ENCODE measurements at places on chromosomes 1 and 21. TPM values are rescaled to one million over a fixed set of nuclear protein-coding genes. Genes with fewer than 3 reads are reported as not detected.
A peak's percentile ranks its signal among the peaks of the same experiment; 100 is the strongest.

PLCH2 gene
- total RNA-seq, result 0.59 TPM

SELENON gene
- 146 TPM for total RNA-seq

DNA sequence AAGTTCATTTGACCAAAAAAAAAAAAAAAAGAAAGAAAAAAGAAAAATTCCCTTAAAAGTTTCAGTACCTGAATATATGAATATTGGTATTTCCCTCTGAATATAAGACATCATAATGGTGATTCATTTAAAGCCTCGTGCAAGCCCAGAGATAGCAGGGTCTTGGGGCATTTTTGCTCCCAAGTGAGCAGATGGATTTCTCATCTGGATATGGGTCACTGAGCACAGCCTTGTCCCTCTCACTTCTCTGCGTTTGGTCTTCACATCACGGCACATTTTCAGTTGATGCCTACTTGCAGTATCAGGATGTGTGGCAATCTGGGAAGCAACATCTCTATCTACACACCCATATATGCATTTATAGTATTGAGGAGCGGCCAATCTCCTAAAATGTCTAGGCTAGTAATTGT, 12.7 kb downstream of the CD58 start:
- H3K36me3 ChIP-seq, result peaks cover 9% of the 10 kb centered on the region
- H3K27me3 ChIP-seq, result no peaks in the 10 kb centered on the region
- no peak for DNase-seq
- no peak overlapping the region for H3K4me3 ChIP-seq
- no peaks in the 10 kb centered on the region for H3K4me1 ChIP-seq

LEMD1 gene
- total RNA-seq, result 10.2 TPM

DNA sequence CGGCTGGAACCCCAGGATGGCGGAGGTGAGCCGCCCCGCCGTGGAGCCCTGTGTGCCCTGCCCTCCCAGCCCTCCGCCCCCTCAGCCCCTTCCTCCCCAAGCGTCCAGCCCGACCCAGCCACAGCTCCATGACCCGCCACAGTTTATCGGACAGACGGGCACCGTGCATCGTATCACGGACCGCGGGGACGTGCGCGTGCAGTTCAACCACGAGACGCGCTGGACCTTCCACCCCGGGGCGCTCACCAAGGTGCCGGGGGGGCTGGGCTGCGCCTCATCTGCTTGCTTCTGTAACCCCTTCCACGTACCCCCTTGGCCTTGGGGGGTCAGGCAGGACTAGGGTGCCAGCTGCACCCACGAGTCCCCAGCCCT, 6.6 kb upstream of the MMP23B start:
- DNase-seq, result no peak
- no peaks in the 10 kb centered on the region for H3K4me1 ChIP-seq

AGBL4 gene
- total RNA-seq, result 0.68 TPM

TMEM61 gene
- not detected for total RNA-seq

DNA sequence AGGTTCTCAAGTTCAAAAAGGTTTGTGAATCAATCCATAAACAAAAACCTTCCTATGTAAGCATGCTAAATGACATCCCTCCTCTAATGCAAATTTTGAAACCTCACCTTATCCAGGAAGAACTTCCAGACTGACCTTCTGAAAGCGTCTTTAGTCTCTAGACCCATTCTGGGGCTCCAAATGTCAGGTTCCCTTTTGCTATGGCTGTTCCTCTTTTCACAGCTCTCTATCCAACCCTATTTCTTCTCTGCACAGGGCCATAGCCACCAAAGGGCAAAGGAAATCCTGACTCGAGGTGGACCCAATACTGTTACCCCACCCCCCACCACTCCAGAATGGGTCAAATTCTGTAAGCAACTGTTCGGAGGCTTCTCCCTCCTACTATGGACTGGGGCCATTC, 3.4 kb downstream of the ATP1A4 start:
- no peaks in the 10 kb centered on the region for H3K4me1 ChIP-seq
- DNase-seq, result no peak
- no peaks in the 10 kb centered on the region for H3K36me3 ChIP-seq
- H3K27ac ChIP-seq, result no peak overlapping the region
- H3K4me3 ChIP-seq, result no peak overlapping the region
- no peaks in the 10 kb centered on the region for H3K27me3 ChIP-seq

DNA sequence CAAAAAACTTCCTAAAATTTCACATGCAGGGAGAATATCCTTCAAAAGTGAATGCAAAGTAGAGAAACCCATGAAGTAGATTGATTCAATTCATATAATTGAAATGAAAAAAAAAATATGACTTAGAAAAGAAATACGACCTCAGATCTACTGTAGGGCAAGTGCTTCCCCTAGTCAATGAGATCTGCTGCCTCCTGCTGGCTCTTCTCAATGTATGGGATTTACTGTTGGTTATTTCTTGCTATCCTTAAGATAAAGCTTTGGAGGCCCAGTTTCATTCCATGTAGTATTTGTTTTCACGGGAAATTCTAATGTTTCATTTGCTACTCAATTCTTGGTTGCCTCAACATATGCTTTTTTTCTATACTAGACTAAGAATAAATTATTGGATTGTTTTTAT, 46.2 kb downstream of the ZNF648 start:
- no peaks in the 10 kb centered on the region for H3K27me3 ChIP-seq
- H3K4me1 ChIP-seq, result no peaks in the 10 kb centered on the region
- H3K4me3 ChIP-seq, result no peak overlapping the region
- DNase-seq, result no peak
- peaks cover 8% of the 10 kb centered on the region for H3K36me3 ChIP-seq

DNA sequence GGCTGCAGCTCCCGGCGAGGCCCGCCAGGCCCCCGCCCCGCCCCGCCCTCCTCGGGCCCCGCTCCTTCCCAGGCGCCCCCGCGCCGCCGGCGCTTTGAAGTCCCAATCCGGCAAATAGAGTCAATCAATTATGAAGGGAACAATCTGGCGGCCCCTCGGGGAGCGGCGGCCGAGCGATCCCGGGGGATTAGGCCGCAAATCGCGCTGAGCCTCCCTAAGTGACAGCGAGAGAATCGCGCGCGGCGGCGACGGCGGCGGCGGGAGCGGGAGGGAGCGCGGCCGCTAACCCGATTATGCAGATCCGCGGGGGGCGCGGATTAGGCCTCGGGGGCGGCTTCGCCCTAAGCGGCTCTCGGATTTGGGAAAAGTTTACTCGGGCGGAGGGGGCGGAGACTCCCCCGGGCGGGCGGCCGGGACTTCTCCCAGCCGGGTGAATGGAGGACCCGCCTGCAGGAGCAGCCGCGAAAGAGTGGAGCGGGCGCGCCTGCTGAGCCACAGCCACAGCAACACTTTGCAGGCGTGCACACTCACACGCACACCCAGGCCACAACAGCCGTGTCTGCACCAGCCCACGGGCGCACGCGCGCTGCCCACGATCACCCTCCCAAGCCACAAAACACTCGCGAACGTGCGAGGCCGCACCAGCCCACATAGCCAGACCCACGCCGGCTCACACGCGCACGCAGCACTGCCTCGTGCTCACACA, 23.0 kb upstream of the DMBX1 start:
- DNase-seq, result peak; percentile 61
- H3K4me3 ChIP-seq, result peak overlapping the region; percentile 82
- peaks cover 21% of the 10 kb centered on the region for H3K4me1 ChIP-seq
- no peaks in the 10 kb centered on the region for H3K36me3 ChIP-seq
- peaks cover 47% of the 10 kb centered on the region for H3K27me3 ChIP-seq

GRCh38 chr1:47030170-47030805, 6.8 kb downstream of the CYP4X1 start:
- no peak overlapping the region for H3K4me3 ChIP-seq
- H3K4me1 ChIP-seq, result no peaks in the 10 kb centered on the region
- DNase-seq, result no peak
- peaks cover 49% of the 10 kb centered on the region for H3K27me3 ChIP-seq

GRCh38 chr1:49013079-49013478, 236.4 kb upstream of the BEND5 start:
- no peaks in the 10 kb centered on the region for H3K36me3 ChIP-seq
- H3K4me1 ChIP-seq, result no peaks in the 10 kb centered on the region
- DNase-seq, result no peak
- no peak overlapping the region for H3K4me3 ChIP-seq

GRCh38 chr1:45687754-45688740, at the start of gene TMEM69:
TMEM69 (plus strand) TSS chr1:45688181; CDS start chr1:45691069, 2,888 bp downstream.
- H3K4me1 ChIP-seq, result peaks cover 40% of the 10 kb centered on the region
- H3K4me3 ChIP-seq, result peak within 1 kb of the TSS; percentile 97
- no peaks in the 10 kb centered on the region for H3K27me3 ChIP-seq
- peak; percentile 69 for DNase-seq
- no peaks in the 10 kb centered on the region for H3K36me3 ChIP-seq
- H3K27ac ChIP-seq, result peak within 1 kb of the TSS; percentile 97

- no peaks in the 10 kb centered on the region for H3K36me3 ChIP-seq
- no peaks in the 10 kb centered on the region for H3K4me1 ChIP-seq
- H3K27ac ChIP-seq, result no peak overlapping the region
- peaks cover 5% of the 10 kb centered on the region for H3K27me3 ChIP-seq
Observed at GRCh38 chr1:72433591-72433990, 151.3 kb upstream of the NEGR1 start.

DNA sequence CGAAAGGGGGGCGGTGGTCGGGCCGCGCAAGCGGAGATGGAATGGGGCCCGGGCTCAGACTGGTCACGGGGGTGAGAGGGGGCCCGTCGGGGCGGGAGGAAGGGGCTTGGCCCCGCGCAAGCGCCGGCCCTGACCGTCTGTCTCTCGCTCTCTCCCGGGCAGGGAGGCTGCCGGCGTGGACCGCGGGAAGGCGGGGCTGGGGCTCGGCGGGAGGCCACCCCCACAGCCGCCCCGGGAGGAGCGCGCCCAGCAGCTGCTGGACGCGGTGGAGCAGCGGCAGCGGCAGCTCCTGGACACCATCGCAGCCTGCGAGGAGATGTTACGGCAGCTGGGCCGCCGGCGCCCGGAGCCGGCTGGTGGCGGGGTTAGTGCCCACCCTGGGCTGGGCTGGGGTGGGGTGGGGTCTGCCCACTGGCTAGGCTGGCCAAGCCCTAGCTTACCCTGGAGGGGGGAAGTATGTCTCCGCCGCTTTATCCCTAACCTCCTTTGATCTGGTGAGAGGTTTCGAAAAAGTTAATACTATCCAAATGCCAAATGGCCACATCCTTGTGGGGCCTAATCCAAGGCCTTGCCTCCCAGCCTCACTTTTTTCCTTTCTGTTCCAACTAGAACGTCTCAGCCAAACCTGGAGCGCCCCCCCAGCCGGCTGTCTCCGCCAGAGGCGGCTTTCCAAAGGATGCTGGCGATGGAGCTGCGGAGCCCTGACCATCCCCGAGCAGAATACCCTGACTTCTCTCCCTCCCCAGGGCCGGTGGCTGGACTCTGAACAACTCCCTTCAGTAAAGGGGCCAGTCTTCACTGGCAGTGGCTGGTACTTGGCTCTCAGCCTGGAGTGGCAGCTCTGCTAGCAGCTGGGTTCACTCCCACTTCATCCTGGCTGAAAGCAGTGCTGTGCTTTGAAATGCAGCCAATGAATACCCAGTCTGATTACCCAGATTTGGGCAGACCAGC, 636 bp upstream of the YRDC start:
- peaks cover 8% of the 10 kb centered on the region for H3K36me3 ChIP-seq
- peaks cover 18% of the 10 kb centered on the region for H3K4me1 ChIP-seq
- peak overlapping the region; percentile 95 for H3K4me3 ChIP-seq
- DNase-seq, result peak; percentile 61
- no peaks in the 10 kb centered on the region for H3K27me3 ChIP-seq

GRCh38 chr1:117416546-117417125, 49.4 kb downstream of the MAN1A2 start:
- peaks cover 11% of the 10 kb centered on the region for H3K36me3 ChIP-seq
- H3K4me1 ChIP-seq, result no peaks in the 10 kb centered on the region
- H3K27me3 ChIP-seq, result no peaks in the 10 kb centered on the region

GRCh38 chr21:25710550-25710949, 24.2 kb downstream of the ATP5PF start:
- no peaks in the 10 kb centered on the region for H3K4me1 ChIP-seq
- no peaks in the 10 kb centered on the region for H3K36me3 ChIP-seq
- H3K4me3 ChIP-seq, result no peak overlapping the region
- H3K27ac ChIP-seq, result no peak overlapping the region
- no peak for DNase-seq

GRCh38 chr1:235942979-235943575, 76.4 kb upstream of the LYST start:
- no peak for DNase-seq
- no peak overlapping the region for H3K4me3 ChIP-seq
- no peak overlapping the region for H3K27ac ChIP-seq

CCDC27 gene
- total RNA-seq, result not detected

RGS1 gene
- total RNA-seq, result not detected

RIMS3 gene
- 22.9 TPM for total RNA-seq

- no peaks in the 10 kb centered on the region for H3K4me1 ChIP-seq
- no peaks in the 10 kb centered on the region for H3K27me3 ChIP-seq
- H3K27ac ChIP-seq, result no peak within 1 kb of the TSS
- H3K4me3 ChIP-seq, result no peak within 1 kb of the TSS
- H3K36me3 ChIP-seq, result no peaks in the 10 kb centered on the region
- DNase-seq, result no peak
Observed at GRCh38 chr1:160795951-160796383, at the start of gene LY9. LY9 (plus strand) TSS chr1:160796174; CDS start chr1:160796188, 14 bp downstream.

DNA sequence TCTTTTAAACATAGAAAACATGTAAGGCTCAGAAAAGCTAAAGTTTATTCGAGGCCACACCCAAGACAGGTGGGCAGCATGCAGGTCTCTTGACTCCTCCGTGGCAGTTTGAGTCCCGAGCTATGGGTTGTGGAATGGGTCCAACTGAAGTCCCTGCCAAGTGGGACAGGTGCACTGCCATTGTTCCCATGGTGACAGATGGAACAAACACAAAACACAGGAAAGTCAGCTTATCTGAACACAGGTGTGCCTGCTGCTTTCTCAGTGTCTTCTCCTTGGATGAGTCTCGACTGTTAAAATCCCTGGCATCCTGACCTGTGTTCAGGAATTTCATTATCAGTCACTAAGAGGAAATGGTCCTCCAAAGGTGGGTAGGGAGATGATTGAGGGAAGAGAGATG, 99.0 kb upstream of the RAB4A start:
- no peak overlapping the region for H3K4me3 ChIP-seq
- DNase-seq, result no peak
- H3K27me3 ChIP-seq, result no peaks in the 10 kb centered on the region
- no peaks in the 10 kb centered on the region for H3K36me3 ChIP-seq
- H3K27ac ChIP-seq, result no peak overlapping the region

DNA sequence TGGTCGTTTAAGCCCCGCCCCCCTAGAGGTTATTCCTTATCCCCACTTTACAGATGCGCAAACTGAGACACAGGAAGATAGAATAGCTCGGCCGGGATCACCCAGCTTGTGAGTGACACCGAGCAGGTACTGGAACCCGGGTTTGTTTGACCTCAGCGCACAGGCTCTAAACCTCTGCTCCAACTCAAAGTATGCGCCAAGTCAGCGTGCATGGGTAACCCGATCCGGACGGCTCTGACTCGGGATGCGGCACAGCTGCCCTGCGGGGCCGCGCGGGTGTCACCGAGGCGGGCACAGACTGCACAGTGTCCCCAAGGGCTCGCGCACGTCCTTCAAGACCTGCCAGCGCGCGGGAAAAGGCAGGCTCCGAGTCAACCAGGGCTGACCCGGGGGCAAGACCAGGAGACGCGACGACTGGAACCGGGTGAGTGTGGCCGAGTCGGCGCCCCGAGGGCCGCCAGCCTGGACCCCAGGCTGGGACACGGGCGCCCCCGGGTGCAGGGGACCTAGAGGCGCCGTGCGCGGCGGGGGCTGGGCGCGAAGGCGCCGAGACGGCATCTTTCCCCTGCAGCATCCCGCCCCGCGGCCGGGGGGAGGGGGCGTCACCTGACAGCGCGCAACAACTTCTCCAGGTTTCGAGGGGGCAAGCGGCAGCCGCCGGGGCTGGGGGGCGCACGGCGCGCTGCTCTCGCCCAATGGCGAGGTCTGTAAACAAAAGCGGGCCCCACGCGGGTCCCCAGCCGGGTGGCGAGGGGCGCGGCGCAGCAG, 101.9 kb upstream of the SOD1 start:
- H3K4me1 ChIP-seq, result peaks cover 62% of the 10 kb centered on the region
- peak overlapping the region; percentile 73 for H3K27ac ChIP-seq
- H3K4me3 ChIP-seq, result peak overlapping the region; percentile 86
- DNase-seq, result peak; percentile 36
- no peaks in the 10 kb centered on the region for H3K27me3 ChIP-seq
